Activated naive CD8-positive, alpha-beta T cell treated with anti-CD3 and anti-CD28 coated beads, Interleukin-2, amount 50 U/mL, for 24 hours (primary cell): ENCODE measurements at places on chromosomes 12 and 14.

DNA sequence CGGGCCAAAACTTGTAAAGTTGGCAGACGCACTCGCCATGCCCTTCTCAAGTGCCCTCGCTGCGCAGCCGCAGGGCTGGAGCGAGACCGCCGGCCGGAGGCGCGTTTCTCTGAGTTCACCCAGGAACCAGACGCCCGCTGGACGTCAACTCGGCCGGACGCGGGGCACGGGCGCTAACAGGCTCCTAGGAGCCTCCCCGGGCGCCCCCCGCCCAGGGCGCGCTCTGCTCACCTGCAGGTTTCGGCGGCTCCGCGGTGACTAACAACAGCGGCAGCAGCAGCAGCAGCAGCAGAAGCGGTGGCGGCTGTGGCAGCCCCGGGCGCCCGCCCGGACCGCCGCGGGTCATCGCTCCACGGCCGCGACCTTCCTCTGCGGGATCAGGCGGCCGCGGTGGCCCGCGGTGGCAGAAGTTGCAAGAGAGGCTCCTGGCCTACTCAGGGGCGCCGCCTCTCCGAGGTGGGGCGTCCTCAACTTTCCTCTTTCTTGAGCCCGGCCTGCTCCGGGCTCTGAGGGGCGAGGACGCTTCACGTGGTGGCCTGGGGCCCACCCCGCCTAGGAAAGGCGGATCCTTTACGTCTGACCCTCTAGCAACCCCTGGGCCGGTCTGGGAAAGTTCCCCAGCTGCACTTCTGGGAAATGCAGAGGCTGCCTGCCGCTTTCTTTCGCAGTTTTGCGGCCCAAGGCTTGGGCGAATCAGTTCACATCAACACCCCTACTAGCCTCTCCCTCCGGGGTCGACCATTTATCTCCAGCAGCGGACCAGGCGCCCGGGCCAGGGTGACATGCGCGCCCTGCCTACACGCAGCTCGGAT is at the start of gene PLBD1:
PLBD1 (minus strand) TSS at position 533 of the 812 bp plus-strand sequence; CDS start at position 346, 187 bp downstream.
- DNase-seq: peak; percentile 14

GRCh38 chr12:93247313-93247991 is 130.3 kb upstream of the NUDT4 start:
- no peak for DNase-seq

DNA sequence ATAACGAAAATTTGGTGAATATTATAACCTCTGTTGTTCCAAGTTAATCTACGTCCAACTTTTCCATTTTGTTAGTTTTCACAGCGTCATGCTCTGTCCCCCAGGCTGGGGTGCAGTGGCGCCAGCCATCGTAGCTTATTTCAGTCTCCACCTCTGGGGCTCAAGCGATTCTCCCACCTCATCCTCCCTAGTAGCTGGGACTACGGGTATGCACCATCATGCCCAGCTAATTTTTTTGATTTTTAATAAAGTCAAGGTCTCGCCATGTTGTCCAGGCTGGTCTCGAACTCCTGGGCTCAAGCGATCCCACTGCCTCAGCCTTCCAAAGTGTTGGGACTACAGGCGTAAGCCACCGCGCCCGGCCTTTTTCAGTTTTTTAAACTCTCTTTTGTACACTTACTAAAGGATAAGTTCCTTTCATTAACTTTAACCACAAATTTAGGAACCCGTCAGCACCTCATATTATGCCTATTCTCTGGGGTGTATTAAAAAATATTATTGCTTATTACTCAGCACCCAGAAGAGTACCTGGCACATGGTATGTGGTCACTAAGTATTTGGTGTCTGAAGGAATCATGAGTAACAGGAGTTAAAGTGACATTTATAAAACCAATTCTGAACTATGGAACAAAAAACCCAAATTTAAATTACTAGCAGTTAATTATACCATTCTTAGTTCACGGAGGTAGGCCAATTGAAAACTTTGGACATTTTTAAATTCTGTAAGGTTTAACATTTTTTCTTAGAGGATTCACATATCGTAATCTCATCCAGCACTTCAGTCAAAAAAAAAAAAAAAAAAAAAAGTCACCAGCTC is 925 bp upstream of the MIPOL1 start:
- no peak for DNase-seq

DNA sequence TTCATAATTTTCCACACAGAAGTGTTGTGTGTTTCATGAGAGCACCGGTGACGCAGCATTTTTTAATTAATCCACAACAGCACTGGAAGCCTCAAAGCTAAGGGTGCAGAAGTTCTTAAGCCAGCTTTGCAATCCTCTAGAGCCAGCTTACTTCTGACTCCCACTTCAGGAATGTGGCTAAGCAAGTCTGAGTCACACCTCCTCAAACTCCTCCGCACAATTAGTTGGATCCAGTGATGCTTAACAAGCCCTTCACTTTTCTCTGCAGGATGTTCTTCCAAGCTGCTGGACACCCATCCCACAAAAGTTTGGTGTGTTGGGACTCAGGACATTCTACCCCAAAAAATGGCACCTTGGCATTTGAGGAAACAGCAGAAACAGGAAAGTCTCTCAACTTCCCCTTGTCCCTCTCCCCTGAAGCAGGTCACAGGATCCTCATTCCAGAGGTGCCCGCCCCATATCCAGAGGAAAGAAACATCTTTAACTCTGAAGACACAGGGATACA is 210.0 kb downstream of the PPM1H start:
- DNase-seq: no peak

DNA sequence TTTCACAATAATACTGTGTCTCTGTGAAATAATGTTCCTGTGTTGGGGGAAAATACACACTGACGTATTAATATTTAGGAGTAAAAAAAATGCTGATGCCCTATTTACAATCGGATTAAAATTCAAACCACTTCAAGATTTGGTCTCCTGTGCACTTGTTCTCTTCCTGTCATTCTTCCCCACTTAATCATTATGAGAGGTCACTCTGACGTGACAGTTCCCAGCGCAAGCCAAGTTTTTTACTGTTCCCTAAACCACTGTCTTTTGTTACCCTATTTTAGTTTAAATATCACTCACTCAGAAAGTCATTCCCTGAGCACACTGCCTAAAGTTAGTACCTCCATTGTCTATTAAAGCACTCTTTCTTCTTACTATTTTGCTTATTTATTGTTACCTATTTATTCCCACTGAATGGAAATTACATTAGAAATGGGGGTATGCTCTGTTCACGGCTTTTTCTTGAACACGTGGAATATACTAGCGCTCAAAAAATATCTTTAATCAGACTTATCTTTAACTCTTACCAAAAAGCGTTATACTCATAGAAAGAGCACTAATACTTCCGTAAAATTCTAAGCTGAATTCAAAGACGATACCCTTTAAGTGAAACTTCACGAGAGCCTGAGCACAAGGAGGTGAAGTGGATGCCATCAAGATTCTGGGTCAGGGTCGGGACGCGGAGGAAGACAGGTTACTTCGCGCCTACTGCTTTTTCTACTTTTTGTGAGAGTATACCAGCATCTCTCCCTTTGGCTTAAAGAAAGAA is 670 bp upstream of the PSMA3 start:
- DNase-seq: no peak
